ENCODE measurements at places on chromosomes 6 and 20.

- no peak for DNase-seq
Observed at GRCh38 chr20:3199206-3199605, 5.3 kb downstream of the DDRGK1 start.

DNA sequence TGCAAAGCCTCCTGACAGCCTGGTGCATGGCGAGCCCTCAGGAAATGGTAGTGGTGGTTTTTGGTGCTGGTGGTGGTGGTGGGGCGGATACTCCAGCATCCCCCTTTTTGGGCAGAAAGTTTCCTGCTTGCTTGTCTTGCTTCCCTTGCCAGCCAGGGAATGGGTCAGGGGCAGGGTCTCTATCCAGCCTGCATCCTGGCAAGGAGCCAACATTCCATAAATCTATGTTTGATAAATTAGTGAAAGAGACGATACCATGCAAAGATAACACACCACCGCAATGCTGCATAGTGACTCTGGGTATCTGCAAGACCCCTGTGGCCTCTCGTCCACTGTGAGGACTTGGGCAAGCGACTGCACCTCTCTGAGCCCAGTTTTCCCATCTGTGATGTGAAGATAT is 246.2 kb downstream of the LRFN2 start:
- no peak for DNase-seq

DNA sequence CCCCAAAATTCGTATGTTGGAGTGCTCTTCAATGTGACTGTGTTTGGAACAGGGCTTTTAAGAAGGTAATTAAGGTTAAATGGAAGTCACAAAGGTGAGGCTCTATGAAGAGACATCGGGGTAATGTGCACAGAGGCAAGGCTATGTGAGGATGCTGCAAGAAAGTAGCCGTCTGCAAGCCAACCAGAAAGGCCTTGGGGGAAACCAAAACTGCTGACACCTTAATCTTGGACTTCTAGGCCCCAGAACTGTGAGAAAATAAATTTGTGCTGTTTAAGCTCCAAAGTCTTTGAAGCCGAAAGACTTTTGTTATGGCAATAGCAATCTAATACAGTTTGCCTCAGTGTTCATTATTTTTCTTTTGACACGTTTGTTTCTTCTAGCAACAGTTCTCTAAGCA is 2.4 kb upstream of the IRAK1BP1 start:
- DNase-seq, result no peak

DNA sequence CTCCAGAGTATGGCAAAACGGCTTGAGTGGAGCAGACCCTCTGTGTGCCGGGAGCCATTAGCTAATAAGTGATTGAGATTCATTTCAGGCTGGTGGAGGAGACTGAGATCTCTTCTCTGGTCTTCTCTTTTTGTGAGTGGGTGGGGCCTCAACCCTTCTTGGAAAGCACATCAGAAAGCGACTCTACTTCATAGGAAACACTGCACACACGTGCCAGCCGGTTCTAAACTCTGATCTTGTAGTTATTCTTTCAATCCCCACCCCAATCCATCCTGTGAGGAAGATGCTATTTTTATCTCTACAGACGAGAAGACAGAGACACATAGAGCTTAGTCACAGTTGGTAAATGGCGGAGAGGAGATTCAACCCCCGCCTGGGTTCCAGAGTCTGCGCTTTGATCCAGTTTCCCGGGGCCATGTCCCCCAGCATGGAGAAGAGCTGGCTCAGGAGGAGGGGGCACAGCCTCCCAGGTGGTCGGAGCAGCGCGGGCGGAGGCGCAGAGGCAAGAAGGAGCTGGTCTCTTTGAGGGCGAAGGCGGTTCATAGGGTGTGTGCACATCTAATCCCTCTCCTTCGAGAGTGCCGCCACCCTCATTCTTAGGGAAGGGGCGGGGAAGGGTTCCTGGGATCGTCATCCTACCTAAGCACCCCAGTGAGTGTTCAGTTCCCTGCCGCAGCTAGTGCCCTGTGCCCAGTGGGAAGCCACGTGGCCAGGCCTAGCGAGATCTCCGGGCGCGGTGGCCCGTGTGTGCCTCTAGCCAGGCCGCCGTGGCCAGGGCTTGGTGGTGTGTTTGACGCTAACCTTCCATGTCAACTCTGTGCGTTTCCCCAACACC is 49.0 kb upstream of the TAGAP start:
- no peak for DNase-seq

DNA sequence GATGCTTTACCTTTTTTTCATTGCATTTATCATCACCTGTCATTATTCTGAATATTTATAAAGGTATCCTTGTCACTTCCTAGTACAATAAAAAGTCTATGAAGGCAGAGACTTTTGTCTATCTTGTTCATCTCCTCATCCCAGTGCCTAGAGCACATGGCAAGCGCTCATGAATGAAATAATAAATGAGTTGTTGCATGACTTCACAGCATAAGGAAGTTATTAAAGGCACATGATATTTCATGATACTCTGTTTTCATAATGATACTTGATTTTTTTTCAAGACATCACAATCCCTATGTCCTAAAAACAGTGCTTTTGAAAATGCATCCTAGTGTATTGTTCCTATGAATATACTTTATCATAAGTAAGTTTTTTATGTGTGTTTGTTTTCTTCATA is 310.6 kb upstream of the RSPO3 start:
- DNase-seq, result no peak

Data from GM12891 (cell line).